Adrenal gland (tissue), 19 donors: ENCODE measurements at places on chromosomes 6 and 20. TPM values are rescaled to one million over a fixed set of nuclear protein-coding genes. Genes with fewer than 3 reads are reported as not detected.

The SCUBE3 gene
- 0.61 TPM for polyA plus RNA-seq

The ANKRD66 gene
- not detected for polyA plus RNA-seq

DNA sequence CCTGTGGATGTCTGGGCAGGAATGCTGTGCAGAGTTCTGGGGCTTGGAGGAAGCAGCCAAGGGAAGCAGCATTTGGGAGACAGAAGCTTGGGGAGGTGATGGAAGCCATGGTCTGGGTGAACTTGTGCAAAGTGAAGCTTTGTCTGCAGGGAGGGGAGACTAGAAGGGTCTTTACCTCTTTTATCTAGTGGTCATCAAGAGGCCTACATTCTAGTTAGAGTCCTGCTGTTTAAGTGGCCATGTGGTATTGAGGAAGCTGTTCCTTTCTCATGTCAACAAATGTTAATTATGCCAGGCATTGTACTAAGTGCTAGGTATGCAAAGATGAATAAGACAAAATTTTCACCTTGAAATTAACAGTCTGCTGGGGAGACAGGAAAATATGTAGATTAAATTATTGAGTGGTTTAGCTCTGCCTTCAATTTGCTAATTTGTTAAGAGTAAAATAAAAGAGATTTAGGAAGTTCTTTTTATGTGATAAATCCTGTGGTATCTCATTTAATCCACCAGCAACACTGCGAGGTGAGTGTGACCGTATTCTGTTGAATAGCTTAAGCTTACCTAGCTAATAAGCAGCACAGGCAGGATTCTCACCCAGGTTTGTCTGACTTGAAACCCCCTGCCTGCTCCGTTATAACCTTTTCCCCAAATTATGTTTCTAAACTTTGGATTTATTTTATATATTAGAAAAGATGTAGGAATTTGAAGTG is 43.1 kb downstream of the ARID1B start:
- DNase-seq = no peak
- no peaks in the 10 kb centered on the region for H3K36me3 ChIP-seq
- no peaks in the 10 kb centered on the region for H3K27me3 ChIP-seq

- no peaks in the 10 kb centered on the region for H3K36me3 ChIP-seq
- H3K4me3 ChIP-seq = no peak overlapping the region
- H3K27ac ChIP-seq = no peak overlapping the region
- no peak for DNase-seq
- no peaks in the 10 kb centered on the region for H3K27me3 ChIP-seq
- H3K4me1 ChIP-seq = no peaks in the 10 kb centered on the region
Observed at GRCh38 chr6:148379481-148379880, 36.8 kb downstream of the SASH1 start.

GRCh38 chr20:3701061-3701998 is 11.1 kb downstream of the SIGLEC1 start:
- no peaks in the 10 kb centered on the region for H3K36me3 ChIP-seq
- no peak overlapping the region for H3K4me3 ChIP-seq
- H3K4me1 ChIP-seq = no peaks in the 10 kb centered on the region
- no peak for DNase-seq
- no peak overlapping the region for H3K27ac ChIP-seq

DNA sequence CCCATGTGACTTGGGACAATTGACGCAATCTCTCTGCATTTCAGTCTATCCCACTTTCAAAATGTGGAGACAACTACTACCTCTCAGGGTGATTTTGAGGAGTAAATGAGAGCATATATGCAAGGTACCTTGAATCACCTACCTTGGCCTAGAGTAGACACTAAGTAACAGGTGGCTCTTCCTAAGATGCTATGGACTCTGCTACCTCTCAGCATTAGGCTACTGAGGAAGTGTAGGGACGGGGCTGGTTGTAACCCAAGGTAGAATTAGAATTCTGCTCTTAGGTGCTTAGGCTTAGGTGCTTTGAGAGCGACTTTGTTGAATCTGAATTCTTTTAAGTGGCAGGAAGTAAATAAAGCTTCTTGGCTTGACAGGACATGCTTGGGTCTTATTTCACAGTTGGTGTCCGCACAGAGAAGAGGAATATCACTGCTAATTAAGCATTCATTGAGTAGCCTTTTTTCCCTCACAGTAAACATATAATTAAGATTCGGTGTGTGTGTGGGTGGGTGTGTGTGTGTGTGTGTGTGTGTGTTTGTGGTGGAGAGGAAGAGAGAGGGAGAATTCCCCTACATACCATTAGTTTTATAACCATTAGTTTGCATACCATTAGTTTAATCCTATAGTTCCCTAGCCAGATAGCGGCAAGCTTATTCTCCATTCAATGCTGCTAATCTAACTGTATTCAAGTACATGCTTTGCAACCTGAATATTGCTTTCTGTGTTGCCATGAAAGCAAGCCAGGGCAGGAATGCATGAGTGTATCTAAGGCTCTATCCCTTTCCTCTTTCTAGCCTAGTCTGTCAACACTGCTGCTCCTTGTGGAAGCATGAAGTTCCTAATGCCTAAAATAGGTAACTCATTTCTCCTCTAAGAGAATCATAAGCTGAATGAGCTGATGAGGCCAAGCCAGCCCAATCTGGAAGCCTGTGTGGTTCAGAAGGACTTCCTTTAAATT is 112.5 kb downstream of the IPCEF1 start:
- H3K4me3 ChIP-seq = no peak overlapping the region
- H3K27me3 ChIP-seq = no peaks in the 10 kb centered on the region
- H3K4me1 ChIP-seq = no peaks in the 10 kb centered on the region
- H3K27ac ChIP-seq = no peak overlapping the region
- no peaks in the 10 kb centered on the region for H3K36me3 ChIP-seq

DNA sequence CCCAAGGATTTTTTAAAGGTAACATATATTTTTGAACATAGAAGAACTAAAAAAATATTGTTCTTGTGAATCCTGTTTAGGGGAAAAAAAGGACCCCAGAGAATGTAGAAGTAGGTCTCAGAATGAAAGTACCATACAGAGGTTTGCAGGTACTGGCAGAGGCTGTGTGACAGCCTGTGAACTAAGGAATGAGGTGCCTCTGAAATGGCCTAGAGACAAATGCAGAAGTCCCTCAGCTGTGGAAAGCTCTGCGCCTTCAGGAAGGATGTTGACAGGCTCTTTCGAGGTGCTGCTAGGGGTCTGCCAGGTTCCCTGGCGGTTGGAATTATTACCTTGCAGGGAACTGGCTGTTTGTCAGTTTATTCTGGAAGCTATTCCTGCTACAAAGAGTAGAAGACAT is 8.6 kb upstream of the TUBB2B start:
- H3K4me1 ChIP-seq = peaks cover 12% of the 10 kb centered on the region
- no peak overlapping the region for H3K4me3 ChIP-seq
- no peak overlapping the region for H3K27ac ChIP-seq
- H3K27me3 ChIP-seq = peaks cover 15% of the 10 kb centered on the region

GRCh38 chr6:162572240-162572639 is 155.3 kb downstream of the PRKN start:
- H3K4me1 ChIP-seq = no peaks in the 10 kb centered on the region
- H3K4me3 ChIP-seq = no peak overlapping the region
- no peak overlapping the region for H3K27ac ChIP-seq
- H3K27me3 ChIP-seq = no peaks in the 10 kb centered on the region
- H3K36me3 ChIP-seq = no peaks in the 10 kb centered on the region
